Esophagus squamous epithelium (tissue), 5 donors: ENCODE measurements at places on chromosomes 2 and 18.
A peak's percentile ranks its signal among the peaks of the same experiment; 100 is the strongest.

DNA sequence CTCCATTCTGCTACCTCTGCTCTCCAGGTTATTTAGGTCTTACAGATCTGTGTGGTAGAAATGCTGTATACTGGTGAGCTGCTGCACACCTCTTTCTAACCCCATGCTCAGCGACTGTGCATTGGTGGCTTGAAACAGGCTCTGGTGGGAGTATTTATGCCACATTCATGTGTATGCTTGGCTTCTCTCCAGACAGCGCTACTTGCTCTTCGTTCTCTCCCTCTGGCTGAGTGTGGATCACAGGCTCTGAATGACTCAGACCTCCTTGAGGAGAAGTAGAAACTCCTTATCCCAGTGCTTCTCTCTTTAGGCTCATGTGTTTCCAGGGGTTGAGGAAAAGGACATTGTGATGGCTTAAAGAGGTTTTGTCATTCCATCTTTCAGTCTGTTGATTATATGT is 54.9 kb downstream of the FHOD3 start:
- no peaks in the 10 kb centered on the region for H3K36me3 ChIP-seq
- H3K27ac ChIP-seq, result no peak overlapping the region
- peaks cover 10% of the 10 kb centered on the region for H3K4me1 ChIP-seq
- no peaks in the 10 kb centered on the region for H3K27me3 ChIP-seq

DNA sequence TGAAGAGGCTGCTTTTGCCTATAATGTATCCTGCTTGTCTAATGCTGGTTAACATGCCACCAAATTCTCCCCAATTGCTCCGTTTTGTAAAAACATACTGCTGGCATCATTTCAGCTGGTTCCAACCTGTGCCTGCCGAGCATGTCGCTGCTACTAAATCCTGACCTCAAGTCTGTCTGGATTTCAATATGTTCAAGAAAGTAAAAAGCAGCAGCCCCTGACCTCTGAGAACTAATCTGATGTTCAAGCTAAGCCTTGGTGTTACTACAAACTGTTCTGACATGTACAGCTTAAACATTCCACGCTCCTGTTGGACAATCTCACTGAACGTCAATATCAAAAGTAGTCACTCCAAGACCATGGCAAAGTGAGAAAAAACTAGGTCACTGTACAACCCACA is 46.3 kb downstream of the SFT2D3 start:
- H3K27ac ChIP-seq, result no peak overlapping the region
- no peaks in the 10 kb centered on the region for H3K36me3 ChIP-seq
- no peaks in the 10 kb centered on the region for H3K4me1 ChIP-seq
- H3K4me3 ChIP-seq, result no peak overlapping the region

GRCh38 chr18:22433956-22434355 is 16.2 kb upstream of the CTAGE1 start:
- H3K4me3 ChIP-seq, result no peak overlapping the region
- no peaks in the 10 kb centered on the region for H3K4me1 ChIP-seq
- no peaks in the 10 kb centered on the region for H3K36me3 ChIP-seq

DNA sequence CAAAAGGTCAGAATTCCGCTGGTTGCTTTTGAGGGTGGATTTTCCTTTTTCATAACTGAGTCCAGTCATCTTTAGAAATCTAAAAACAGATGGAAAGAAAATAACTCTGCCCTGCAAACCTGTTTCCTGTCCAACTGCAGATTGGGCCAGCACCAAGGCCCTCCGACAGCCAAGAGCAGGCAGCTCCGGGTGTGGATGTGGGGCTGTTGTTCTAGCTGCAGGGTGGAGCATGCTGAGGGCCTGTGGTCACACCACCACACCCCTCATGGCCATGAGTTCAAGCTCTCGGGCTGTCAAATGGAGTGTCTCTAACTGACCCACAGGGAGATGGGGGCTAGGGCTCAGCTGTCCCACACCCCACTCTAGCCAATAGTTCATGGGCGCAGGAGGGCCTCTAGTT is 69.3 kb upstream of the BZW1 start:
- no peak overlapping the region for H3K4me3 ChIP-seq
- H3K27ac ChIP-seq, result peak overlapping the region; percentile 72
- DNase-seq, result no peak
- no peaks in the 10 kb centered on the region for H3K36me3 ChIP-seq

DNA sequence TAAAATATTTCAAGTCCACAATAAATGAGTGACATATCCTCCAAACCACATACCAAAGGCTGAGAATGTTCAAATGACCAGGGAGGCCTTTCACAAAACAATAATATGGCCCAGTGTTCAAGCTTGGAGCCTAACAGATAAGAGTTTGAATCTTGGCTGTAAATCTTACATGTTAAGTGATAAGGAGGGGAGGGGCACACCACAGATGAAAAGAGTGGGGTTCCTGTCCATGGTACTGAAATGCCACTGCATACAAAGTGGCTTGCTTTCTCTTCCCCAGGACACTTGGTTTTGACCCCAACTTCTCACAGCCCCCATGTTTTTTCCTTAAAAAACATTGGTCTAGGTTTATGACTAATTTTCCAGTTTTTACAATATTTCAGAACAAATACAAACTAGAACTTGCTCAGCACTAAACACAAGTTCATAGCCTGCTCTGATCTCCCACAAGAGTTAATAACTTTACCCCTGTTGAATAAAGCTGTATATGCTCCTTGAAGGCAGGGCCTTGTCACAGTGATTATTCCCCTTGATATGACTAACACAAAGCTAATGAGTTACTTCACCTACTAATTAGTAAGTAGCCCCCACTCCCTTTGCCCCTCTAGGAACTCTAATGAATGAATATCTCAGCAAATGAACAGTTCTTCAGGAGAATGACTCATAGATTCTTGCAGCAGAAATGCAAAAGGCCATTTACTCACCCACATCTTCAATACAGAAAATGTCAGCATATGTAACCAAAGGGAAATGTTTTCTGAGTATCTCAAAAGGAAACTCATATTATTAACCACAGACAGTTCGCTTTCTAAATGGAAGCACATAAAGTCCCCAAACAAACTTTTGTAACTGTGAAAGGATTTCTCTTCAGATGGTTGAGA is 142.2 kb downstream of the SATB2 start:
- H3K36me3 ChIP-seq, result no peaks in the 10 kb centered on the region
- no peak for DNase-seq
- no peak overlapping the region for H3K4me3 ChIP-seq
- no peaks in the 10 kb centered on the region for H3K4me1 ChIP-seq
- no peak overlapping the region for H3K27ac ChIP-seq
- no peaks in the 10 kb centered on the region for H3K27me3 ChIP-seq

DNA sequence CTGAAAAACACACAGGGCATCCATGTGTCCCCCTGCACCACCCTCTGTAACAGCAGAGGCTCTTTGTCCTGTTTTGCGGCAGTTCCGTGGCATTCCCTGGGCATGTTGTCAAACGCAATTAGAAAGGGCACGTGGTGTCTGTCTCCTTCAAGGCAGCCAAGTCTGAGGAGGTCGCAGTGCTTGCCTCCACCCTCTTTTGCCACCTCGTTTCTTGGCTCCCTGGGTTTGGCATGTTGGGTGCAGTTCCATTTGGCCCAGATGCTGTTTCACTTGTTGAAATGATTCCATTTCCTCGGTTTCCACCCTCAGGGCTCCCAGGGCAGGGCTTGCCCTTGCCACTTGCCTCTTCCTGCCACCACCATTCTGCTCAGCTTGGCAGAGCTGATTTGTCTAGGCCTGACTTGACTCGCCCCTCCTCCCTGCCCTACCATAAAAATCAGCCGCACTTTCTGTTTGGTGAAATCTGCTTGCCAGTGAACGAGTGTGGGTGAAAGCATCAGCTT is 12.4 kb downstream of the CCL20 start:
- H3K27me3 ChIP-seq, result no peaks in the 10 kb centered on the region
- DNase-seq, result no peak
- H3K27ac ChIP-seq, result peak overlapping the region; percentile 84
- H3K36me3 ChIP-seq, result no peaks in the 10 kb centered on the region

DNA sequence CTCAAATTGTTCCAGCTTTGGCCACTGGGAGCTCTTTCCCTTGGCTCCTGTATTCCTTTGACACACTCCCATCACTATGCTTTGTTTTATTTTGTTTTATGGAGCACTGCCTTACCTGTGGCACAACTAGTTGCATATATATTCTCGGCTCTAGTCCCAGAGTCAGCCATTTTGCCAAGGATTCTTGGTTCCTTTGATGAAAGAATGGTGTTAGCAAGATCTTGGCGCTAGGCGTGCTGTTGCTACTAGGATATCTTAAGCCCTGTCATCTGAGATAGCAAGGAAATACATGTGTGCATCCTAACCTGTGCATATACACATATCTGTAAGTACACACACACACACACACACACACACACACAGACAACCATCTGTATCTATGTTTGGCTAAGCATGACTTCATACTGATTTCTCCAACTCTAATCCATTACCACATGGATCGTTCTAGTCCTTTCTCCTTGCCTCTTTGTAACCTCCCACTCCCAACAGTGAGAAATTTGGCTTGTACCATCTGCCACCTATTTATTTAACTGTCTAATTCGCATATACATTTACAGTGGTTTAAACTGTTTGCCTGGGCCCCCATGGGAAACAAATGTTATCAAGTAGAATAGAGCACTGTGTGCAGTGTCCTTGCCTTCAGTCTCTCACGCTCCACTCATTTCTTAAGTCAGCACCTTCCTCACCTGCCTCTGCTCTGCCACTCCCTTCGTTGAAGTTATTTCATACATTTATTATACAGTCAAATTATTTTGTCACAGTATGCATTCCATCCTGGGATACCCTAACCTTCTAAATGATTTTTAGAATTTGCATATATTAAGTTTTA is 137.5 kb upstream of the MAP3K20 start:
- no peaks in the 10 kb centered on the region for H3K4me1 ChIP-seq
- no peak overlapping the region for H3K27ac ChIP-seq
- H3K36me3 ChIP-seq, result no peaks in the 10 kb centered on the region
- H3K27me3 ChIP-seq, result peaks cover 3% of the 10 kb centered on the region
- H3K4me3 ChIP-seq, result no peak overlapping the region
- no peak for DNase-seq

DNA sequence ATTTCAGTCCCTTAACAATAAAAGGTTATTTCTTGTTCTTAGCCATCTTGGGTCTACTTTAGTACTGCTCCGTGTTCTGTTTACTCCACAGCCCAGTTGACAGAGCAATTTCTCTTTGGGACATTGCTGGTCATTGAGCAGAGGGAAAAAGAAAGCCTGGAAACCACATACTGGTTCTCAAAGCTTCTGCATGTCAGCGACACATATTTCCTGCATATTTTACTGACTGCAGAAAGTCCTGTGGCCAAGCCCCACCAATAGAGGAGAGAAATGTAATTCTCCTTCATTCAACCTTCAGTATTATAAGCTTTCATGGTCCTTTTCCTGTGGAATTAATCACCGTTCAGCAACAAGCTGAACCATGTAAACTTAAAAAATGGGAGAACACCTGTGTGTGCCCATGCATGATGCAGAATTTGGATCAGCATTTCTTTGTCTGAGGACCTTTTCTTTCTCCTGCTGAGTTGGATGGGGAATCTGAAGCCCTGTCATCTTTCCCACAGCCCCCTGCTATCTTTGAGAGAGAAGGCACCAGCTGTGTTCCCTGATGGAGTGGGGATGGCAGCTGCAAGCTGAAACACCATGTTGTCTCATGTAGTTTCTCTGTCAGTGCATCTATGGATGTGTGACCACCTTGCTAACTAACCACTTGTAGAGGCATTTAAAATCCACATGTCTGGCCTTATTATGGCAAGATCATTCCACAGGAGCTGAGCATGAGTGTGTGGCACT is 431.6 kb downstream of the MEIS1 start:
- no peaks in the 10 kb centered on the region for H3K4me1 ChIP-seq
- no peak for DNase-seq

DNA sequence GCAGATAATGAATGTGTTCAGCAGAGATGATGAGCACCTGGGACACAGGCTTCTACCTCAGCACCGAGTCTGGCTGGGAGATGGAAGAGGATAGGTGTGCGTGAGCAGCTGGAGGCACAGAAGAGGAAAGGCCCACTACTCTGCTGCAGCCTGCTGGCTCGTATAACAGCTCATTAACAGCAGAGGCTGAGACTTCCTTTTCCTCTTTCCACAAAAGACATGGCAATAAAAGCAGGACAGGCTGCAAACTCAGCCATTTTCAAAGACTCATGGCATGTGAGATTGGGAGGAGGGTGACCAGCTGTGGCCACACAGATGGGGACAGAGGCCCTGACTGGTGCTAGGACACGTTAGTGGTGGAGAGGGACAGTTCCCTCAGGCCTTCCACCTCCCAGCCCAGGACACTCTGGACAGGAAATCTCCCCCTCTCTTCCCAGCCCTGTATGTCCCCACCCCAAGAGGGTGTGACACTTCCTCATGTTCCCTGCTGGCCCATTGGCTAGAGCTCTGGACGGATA is 60.3 kb downstream of the CACNB4 start:
- no peaks in the 10 kb centered on the region for H3K27me3 ChIP-seq
- H3K36me3 ChIP-seq, result no peaks in the 10 kb centered on the region
- no peak for DNase-seq
- H3K4me1 ChIP-seq, result peaks cover 26% of the 10 kb centered on the region

- H3K27ac ChIP-seq, result peak overlapping the region; percentile 60
- H3K27me3 ChIP-seq, result no peaks in the 10 kb centered on the region
- DNase-seq, result no peak
- peaks cover 12% of the 10 kb centered on the region for H3K4me1 ChIP-seq
- no peaks in the 10 kb centered on the region for H3K36me3 ChIP-seq
- H3K4me3 ChIP-seq, result no peak overlapping the region
These were observed 106.1 kb downstream of the ETAA1 start for GRCh38 chr2:67503066-67503795.

DNA sequence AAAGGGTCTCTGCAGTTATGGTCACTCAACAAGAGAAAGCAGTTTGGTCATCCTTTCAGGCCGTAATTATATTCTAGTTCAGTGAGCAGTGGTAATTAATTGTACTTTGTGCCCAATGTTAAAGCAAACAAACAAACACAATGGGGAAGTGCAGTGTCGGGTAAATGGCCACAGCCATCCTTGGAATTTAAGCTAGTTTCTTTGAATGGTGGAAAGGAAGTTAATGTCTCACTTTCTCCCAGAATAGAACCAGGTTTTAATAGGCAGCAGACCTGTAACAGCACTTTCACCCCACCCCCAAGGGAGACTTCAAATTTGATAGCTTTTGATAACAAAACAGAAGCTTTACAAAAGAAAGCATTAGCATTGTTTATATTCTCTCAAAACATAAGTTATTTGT is 20.0 kb upstream of the ITGAV start:
- no peaks in the 10 kb centered on the region for H3K4me1 ChIP-seq
- H3K4me3 ChIP-seq, result no peak overlapping the region
- no peaks in the 10 kb centered on the region for H3K27me3 ChIP-seq
- H3K27ac ChIP-seq, result no peak overlapping the region
- DNase-seq, result no peak

GRCh38 chr2:54226260-54226659 is 29.8 kb downstream of the TSPYL6 start:
- H3K27me3 ChIP-seq, result no peaks in the 10 kb centered on the region
- no peak overlapping the region for H3K27ac ChIP-seq
- H3K4me3 ChIP-seq, result no peak overlapping the region
- DNase-seq, result no peak

DNA sequence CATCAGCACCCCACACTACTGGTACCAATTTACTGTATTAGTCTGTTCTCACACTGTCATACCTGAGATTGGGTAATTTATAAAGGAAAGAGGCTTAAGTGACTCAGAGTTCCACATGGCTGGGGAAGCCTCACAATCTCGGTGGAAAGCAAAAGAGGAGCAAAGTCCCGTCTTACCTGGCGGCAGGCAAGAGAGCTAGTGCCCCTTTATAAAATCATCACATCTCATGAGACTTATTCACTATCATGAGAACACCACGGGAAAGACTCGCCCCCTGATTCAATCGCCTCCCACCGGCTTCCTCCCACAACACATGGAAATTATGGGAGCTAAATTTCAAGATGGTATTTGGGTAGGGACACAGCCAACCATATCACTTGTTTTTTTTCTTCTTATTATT is 717.2 kb downstream of the TRIB2 start:
- H3K4me1 ChIP-seq, result peaks cover 3% of the 10 kb centered on the region
- H3K36me3 ChIP-seq, result no peaks in the 10 kb centered on the region
- no peaks in the 10 kb centered on the region for H3K27me3 ChIP-seq
- H3K27ac ChIP-seq, result no peak overlapping the region
- no peak for DNase-seq
